Stimulated activated CD4-positive, alpha-beta T cell treated with anti-CD3 and anti-CD28 coated beads, TNF-alpha, amount 100 ng/mL, for 1 hour (primary cell): ENCODE measurements at places on chromosomes 3 and 15.
A peak's percentile ranks its signal among the peaks of the same experiment; 100 is the strongest.

- no peak for DNase-seq
These were observed 44.6 kb upstream of the RBMS3 start for GRCh38 chr3:29236146-29236840.

DNA sequence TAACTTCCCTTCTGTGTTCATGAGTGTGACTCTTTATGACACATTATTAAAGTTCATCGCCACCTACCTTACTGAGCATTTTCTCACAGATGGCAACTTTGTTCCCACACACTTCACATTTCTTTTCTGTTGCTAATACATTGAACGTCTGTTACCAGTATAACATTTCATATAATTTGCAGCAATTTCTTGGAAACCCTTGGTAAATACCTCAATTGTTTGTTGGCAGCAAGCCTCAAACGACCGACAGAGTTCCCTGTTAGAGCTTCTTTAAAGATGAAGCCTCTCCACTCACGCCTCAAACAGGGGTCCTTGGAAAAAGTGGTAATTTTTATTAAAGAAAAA is 3.2 kb upstream of the CHSY1 start:
- no peak for DNase-seq

GRCh38 chr3:133162265-133162664 is 124.1 kb downstream of the TMEM108 start:
- DNase-seq, result no peak

DNA sequence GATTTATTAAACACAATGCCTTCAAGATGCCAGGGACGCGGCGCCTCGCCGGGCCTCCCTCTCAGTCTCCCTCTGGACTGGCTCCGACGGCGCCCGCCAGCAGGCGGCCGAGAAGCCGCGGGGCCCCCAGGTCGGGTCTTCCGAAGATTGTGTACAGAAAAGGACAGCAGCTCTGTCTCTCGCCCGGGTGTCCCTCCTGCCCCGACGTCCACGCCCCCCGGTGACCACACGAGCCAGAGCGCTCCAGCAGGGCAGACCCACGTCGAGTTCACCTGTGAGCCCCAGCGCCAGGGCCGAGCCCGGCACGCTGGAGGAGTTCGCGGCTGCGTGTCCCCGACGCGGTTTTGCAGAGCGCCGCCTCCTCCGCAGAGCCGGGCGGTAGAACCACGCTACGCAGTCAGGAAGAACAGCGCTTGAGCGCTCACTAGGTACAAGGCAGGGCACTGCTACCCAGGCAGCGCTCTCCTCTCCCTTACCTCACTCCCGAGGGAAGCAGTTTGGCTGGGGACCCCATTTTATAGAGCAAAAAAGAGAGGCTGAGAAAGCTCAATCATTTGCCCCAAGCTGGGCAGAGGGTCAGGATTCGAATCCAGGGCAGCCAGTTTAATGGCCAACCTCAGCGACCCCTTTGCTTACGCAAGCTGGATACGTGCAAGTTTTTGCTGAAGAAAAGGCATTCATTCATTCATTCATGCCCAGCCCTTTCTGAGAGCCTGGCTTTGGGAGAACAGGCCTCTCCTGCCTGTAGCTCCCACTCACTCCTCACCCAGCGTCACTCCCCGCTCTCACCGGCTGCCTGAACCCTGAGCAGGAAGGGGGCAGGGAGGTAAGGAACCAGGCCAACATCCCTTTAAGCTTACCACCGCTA is 3.0 kb upstream of the TLE3 start:
- DNase-seq, result peak; percentile 49

GRCh38 chr15:56731548-56731947 is 1.8 kb downstream of the ZNF280D start:
- DNase-seq, result no peak

GRCh38 chr3:79038057-79038456 is 729.7 kb downstream of the ROBO1 start:
- DNase-seq, result no peak

- no peak for DNase-seq
These were observed 24.7 kb upstream of the MCTP2 start for GRCh38 chr15:94206463-94207167.

- no peak for DNase-seq
These were observed 60.6 kb downstream of the SLC12A8 start for GRCh38 chr3:125151916-125152315.

DNA sequence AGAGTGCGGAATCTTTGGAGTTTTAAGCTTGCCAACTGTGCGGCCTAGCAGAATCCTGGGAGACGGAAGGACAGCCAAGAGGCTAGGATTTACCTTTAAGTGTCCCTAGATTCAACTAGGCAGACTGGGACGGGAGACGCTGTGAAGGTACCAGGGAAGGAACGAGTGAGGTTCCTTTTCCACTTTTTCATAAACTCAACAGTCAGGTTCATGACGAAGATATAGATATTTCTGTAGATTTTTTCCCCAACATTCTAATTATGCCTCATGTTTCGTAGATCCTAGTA is 564 bp upstream of the GABPB1 start:
- DNase-seq, result no peak

DNA sequence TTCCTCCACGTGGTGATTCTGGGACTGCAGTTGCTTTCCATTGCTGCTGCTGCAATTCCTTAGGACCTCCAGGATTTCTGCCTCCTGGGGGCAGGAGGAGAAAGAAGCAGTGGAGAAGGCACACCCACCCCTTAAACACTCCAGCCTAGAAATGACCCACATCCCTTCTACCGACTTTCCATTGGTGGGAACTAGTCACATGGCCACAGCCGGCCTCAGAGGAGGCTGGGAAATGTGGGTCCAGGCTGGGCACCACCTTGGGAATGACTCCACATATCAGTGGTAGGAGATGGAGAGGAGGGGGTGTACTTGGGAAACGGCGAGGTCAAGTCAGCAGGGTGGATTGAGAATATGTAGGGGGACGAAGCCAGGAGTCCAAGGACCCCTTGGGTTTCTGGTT is 269.4 kb upstream of the CTDSPL start:
- DNase-seq, result no peak

DNA sequence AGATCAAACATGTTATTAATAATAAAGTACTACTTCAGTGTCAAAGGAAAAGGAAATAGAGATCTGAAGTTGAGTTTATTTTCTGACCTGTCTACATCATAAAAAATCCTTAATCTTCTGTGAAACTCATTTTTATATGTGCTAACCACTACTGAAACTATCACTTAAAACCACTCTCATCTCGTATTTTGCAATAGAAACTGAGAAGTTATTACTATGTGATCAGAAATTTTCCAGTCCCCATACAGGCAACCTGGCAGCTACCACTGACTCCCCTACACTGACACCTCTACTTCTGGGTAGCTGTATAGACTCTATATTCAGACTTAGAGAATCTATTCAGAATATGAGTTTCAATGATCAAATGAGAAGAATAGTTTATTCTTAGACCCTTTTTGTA is 8.3 kb downstream of the HDGFL3 start:
- DNase-seq, result no peak

DNA sequence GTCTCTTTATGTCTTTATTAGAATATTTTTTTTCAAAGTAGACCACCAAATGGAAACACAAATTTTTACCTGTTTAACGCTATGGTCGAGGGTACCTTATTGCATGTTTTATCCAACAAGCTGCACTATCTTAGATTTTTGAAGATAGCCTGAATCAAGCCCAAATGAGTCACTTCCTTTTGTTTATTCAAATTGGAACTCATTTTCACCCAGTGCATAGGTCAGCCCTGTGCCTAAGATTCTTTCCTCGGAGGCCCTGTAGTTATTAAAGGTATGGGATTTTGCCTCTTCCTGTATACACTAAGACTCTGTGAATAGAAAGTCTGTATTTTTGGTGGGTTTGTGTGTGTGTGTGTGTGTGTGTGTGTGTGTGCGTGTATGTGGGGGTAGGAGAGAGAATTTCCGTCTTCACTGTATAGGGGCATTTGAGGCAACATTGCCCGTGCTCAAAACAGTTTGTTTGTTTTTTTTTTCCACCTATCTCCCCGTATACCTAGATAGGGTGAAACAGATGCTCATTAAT is 358.0 kb upstream of the CADM2 start:
- DNase-seq, result no peak

DNA sequence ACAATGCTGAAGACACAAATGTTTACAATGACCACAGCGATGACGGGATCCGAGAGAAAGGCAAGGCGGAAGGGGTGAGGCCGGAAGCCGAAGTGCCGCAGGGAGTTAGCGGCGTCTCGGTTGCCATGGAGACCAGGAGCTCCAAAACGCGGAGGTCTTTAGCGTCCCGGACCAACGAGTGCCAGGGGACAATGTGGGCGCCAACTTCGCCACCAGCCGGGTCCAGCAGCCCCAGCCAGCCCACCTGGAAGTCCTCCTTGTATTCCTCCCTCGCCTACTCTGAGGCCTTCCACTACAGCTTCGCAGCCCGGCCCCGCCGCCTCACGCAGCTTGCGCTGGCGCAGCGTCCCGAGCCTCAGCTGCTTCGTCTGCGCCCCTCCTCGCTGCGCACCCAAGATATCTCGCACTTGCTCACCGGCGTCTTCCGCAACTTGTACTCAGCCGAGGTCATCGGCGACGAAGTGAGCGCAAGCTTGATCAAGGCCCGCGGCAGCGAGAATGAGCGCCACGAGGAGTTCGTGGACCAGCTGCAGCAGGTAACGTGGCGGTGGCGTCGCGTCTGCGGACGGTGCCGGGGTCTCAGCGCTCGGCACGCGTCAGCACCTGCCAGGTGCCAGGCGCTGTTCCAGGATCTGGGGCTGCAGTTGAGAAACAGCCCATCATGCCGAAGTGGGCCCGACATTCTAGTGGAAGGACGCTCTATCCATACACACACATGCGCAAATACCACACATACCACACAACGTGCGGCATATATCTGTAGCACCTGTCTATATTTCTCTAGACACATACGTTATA is at the start of gene DLEC1:
Gene DLEC1 (plus strand): TSS at position 108 of the 798 bp plus-strand sequence. CDS start 18 bp downstream, at position 126.
- DNase-seq, result peak; percentile 55

DNA sequence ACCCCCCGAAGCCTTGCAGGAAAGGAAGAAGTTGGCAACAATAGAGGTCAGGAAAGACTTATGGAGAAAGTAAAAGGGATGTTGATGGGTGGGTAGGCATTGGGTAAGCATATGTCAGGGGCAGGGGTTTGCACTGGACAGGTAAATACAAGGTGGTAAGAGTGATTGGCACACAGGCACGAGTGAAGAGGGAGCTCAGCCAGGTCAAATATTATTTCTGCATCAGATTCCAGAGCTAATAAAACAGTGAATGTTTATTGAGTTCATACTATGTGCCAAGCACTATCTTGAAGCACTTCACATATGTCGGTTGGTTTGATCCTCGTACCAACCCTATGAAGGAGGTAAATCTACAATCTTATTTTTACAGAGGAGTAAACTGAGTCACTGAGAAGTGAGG is 6.6 kb downstream of the CLSTN2 start:
- no peak for DNase-seq

DNA sequence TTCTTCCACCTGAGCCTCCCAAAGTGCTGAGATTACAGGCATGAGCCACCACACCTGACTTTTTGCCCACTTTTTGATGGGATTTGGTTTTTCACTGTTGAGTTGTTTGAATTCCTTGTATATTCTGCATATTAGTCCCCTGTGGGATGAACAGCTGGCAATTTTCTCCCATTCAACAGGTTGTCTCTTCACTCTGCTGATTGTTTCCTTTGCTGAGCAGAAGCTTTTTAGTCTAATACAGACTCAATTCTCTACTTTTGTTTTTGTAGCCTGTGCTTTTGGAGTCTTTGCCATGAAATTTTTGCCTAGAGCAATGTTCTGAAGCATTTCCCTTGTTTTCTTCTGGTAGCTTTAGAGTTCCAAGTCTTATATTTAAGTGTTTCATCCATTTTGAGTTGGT is 62.7 kb upstream of the MFGE8 start:
- DNase-seq, result no peak
